ENCODE measurements at places on chromosomes 13 and 19. TPM values are rescaled to one million over a fixed set of nuclear protein-coding genes. Genes with fewer than 3 reads are reported as not detected.
A peak's percentile ranks its signal among the peaks of the same experiment; 100 is the strongest.

DNA sequence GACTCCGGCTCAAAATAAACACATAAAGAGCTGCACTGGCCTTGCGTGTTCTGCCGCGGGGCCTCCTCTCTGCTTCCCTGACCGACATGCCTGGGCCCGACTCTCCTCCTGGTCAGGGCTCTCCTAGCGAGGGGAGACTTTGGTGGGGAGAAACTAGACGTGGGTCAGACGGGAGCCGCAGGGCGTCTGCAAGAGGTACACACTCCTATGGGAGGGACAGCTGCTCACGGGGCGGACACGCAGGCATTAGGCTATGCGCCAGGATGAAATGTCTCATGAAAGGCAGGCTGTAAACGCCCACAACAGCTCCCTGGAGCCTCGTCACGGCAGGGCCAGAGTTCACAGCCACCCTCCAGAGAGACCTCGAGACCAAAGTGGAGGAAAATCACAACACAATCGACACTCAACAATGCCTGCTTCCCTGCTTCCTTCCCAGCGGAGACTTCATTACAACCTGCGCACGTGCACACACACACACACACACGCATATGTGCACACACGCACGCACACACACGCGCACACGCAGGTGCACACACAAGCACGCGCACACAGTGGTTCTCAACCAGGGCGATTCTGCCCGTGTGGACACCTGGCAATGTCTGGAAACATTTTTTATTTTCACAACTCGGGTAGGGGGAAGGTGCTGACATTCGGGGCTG, 5.8 kb downstream of the SLC39A3 start:
- H3K36me3 ChIP-seq, result peaks cover 5% of the 10 kb centered on the region
- H3K27ac ChIP-seq, result no peak overlapping the region
- H3K4me3 ChIP-seq, result no peak overlapping the region
- H3K4me1 ChIP-seq, result peaks cover under 1% of the 10 kb centered on the region
- H3K27me3 ChIP-seq, result no peaks in the 10 kb centered on the region

- no peak overlapping the region for H3K27ac ChIP-seq
- no peaks in the 10 kb centered on the region for H3K27me3 ChIP-seq
- no peak for DNase-seq
- no peaks in the 10 kb centered on the region for H3K4me1 ChIP-seq
- no peak overlapping the region for H3K4me3 ChIP-seq
- H3K36me3 ChIP-seq, result no peaks in the 10 kb centered on the region
Observed at GRCh38 chr13:111079375-111079774, 35.7 kb upstream of the ARHGEF7 start.

GRCh38 chr19:13228561-13228960, 78.3 kb downstream of the IER2 start:
- H3K27ac ChIP-seq, result no peak overlapping the region
- no peaks in the 10 kb centered on the region for H3K36me3 ChIP-seq
- no peaks in the 10 kb centered on the region for H3K4me1 ChIP-seq
- H3K27me3 ChIP-seq, result no peaks in the 10 kb centered on the region

GRCh38 chr13:77514336-77514726, 21.2 kb upstream of the SCEL start:
- H3K4me1 ChIP-seq, result no peaks in the 10 kb centered on the region
- H3K27me3 ChIP-seq, result no peaks in the 10 kb centered on the region
- no peak for DNase-seq
- no peak overlapping the region for H3K27ac ChIP-seq
- no peak overlapping the region for H3K4me3 ChIP-seq

DNA sequence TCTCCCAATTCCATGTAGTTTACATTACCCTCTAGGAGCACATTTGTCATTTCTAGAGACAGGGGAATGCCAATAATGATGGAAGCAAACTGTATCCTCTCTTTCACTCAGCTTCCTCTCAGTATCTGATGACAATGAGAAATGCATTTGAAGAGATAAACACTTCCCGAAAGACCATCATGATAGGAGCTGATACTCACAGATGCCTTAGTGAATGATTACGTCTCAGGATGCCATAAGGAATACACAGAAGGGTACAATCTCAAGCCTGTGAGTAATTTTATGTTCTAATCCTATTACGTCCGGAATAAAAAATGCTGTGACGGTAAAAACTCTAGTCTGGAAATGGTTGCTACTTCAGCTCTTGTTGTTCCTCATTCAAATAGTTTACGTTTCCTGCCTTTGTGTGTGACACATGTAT, 663.8 kb upstream of the MIR17HG start:
- H3K27ac ChIP-seq, result no peak overlapping the region
- H3K4me3 ChIP-seq, result no peak overlapping the region
- no peaks in the 10 kb centered on the region for H3K36me3 ChIP-seq
- H3K27me3 ChIP-seq, result no peaks in the 10 kb centered on the region
- peak; percentile 45 for DNase-seq

DNA sequence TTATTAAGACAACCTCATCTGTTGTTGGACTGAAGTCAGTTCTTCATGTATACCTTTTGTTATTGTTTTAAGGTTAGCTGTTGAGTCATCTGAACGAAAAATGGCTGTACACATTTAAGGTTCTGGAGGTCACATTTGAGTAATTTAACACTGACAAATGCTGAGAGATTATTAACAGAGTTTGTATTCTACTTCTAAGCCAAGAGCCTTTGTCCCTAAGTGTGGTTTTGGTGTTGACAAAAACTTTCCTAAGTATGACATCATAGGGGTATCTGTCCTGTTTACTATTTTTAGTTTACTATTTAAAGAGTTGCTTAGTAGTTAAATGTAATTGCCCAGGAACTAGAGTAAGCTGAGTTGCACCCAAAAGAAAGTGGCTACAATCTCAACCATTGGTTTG, 71.9 kb downstream of the CDK8 start:
- H3K27me3 ChIP-seq, result no peaks in the 10 kb centered on the region
- no peak overlapping the region for H3K4me3 ChIP-seq
- no peak overlapping the region for H3K27ac ChIP-seq
- DNase-seq, result no peak
- peaks cover 32% of the 10 kb centered on the region for H3K4me1 ChIP-seq

DNA sequence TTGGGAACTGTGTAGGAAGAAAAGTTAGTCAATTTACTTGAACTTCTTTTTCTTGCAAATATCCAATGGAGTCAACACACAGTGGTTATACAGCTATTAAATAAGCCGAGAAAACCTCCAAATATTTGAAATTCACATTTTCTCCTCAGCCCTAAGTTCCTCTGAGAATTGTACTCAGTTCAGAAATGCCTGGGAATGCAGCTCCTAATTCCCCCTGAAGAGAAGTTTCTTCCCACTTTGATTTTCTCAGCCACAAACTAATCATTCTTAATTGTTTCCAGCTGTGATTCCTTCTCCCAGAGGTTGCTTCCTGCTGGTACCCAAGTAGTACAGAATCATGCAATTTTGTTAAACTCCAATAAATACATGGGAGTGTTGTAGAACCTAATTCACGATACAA, 246.1 kb upstream of the MIR17HG start:
- no peaks in the 10 kb centered on the region for H3K4me1 ChIP-seq
- no peak overlapping the region for H3K4me3 ChIP-seq
- H3K36me3 ChIP-seq, result no peaks in the 10 kb centered on the region
- no peak for DNase-seq

DNA sequence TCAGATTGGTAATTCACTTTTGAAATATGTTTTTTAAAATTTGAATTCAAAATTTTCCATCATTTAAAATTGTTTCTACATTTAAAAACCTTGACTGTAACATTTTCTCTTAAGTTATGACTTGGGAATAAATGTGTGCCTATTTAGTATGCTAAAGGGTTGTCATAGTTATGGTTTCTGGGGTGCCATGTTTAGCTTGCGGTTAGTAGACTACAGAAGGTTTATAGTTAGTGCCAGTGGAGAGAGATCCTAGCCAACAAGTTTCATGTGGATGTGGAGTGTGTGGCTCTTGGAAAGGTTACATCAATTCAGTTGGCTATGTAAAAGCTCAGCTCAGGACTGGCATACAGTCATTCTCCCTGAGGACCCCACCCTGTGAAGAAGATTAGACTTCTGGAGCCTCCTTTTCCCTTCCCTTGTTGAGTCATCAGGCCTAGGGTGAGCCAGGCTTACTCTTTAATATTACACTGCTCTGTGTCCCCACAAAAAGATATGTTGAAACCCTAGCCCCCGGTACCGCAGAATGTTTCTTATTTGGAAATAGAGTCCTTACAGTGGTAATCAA, 20.4 kb downstream of the LMO7 start:
- peak; percentile 31 for DNase-seq
- no peaks in the 10 kb centered on the region for H3K36me3 ChIP-seq
- no peak overlapping the region for H3K4me3 ChIP-seq
- no peaks in the 10 kb centered on the region for H3K27me3 ChIP-seq

DNA sequence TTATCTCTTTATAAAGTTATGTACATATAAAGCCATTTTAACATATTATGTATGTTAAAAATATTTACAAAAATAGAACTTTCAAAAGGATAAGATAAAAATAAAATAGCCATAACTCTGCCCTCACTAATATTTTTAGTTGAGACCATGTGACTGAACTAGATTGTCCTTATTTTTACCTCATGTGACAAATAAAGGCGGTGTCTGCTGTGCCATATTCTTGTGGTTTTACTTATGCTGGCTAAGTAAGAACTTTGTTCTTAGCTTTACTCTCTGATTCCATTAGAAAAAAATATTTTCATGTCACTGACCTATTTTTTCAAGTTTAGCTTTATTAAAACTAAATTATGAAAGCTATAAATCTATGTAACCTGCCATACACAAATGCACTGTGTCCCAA, 135.6 kb upstream of the TSC22D1 start:
- no peak overlapping the region for H3K27ac ChIP-seq
- no peak overlapping the region for H3K4me3 ChIP-seq
- no peaks in the 10 kb centered on the region for H3K36me3 ChIP-seq
- DNase-seq, result no peak

- peak; percentile 10 for DNase-seq
- no peak overlapping the region for H3K4me3 ChIP-seq
- no peaks in the 10 kb centered on the region for H3K36me3 ChIP-seq
- H3K4me1 ChIP-seq, result no peaks in the 10 kb centered on the region
- H3K27me3 ChIP-seq, result no peaks in the 10 kb centered on the region
- no peak overlapping the region for H3K27ac ChIP-seq
Observed at GRCh38 chr13:91576590-91576989, 178.2 kb downstream of the GPC5 start.

Gene SELENOV
- total RNA-seq, result 2.0 TPM

Gene GPR12
- not detected for total RNA-seq

Gene CNN1
- total RNA-seq, result 520 TPM

Gene TPT1
- total RNA-seq, result 1,761 TPM

Gene LGALS13
- not detected for total RNA-seq

Data from cardiac muscle cell (in vitro differentiated cells and primary cell).